ENCODE measurements at places on chromosomes 11 and 22.

DNA sequence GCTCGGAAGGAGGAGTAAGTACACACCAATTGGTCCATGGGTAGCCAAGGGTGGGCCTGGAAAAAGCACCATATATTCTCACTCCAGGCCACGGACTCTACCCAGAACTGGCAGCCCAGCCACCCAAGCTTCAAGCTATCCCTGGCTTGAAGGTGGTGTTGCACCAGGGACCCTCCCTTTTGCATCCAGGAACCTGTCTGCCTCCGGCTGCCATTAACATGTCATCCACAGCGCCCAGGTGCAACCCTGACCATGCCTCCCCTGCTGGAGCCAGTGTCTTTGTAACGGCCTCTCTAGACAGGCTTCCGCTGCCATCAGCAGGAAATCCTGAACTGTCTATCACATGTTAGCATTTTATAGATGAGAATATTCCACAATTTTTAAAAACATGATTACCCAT, 2158.5 kb upstream of the RAG2 start:
- DNase-seq = no peak

GRCh38 chr11:131902421-131902820, 532.0 kb downstream of the NTM start:
- no peak for DNase-seq

DNA sequence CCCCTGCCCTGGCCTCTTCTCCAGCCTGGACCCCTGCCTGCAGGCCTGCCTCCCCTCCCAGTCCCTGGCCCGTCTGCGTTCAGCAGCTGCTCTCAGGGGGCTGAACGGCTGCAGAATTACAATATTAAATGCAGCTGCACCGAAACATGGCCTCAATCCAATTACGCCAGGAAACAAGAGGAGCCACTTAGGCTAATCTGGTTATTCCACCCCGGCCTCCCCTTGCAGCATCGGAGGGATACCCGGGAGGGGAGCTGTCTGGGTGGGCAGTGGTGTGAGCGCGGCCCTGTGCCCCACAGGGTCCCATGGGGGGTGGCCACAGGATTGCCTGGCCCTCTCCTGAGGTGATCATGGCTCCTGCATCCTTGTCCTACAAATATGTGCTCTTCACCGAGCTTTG, 42.6 kb downstream of the FLRT1 start:
- no peak for DNase-seq

- no peak for DNase-seq
Measured at GRCh38 chr11:11035331-11035730, 177.5 kb upstream of the ZBED5 start.

GRCh38 chr11:2092956-2093412, 46.2 kb downstream of the IGF2 start:
- DNase-seq = no peak

GRCh38 chr22:28937206-28938025, 54.0 kb downstream of the ZNRF3 start:
- no peak for DNase-seq

DNA sequence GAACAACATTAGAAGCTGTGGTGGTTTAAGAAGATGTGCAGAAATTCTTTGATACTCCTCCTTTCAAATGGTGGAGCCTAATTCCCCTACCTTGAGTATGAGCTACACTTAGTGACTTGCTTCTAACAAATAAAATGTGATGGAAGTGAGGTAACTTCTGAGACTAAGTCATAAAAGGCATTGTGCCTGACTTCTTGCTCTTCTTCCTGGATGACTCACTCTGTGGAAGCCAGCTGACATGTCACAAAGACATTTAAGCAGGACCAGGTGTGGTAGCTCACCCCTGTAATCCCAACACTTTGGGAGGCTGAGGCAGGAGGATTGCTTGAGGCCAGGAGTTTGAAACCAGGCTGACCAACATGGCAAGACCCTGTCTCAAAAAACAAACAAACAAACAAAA, 3.9 kb upstream of the PLA2G3 start:
- DNase-seq = no peak

- DNase-seq = no peak
Measured at GRCh38 chr11:4559527-4560440, 14.8 kb downstream of the OR52M1 start.

DNA sequence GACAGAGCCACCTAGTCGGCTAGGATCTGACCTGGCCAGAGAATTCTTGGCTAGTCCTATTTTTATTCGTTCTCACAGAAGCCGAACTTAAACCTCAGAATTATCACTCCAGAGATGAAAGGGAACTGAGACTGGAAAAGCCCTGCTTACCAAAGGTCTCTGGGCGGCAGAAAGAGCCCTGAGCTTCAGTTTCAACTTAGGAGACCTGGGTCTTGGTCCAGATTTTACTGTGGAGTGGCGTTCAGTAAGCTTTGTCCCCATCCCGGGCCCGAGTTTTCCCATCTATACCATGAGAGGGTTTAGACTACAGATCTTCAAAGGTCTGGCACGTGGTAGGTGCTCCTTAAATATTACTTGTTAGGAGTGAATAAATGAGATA, 516 bp downstream of the NEU3 start:
- DNase-seq = peak; percentile 5

GRCh38 chr11:95156916-95157541, 67.4 kb downstream of the ENDOD1 start:
- DNase-seq = no peak

DNA sequence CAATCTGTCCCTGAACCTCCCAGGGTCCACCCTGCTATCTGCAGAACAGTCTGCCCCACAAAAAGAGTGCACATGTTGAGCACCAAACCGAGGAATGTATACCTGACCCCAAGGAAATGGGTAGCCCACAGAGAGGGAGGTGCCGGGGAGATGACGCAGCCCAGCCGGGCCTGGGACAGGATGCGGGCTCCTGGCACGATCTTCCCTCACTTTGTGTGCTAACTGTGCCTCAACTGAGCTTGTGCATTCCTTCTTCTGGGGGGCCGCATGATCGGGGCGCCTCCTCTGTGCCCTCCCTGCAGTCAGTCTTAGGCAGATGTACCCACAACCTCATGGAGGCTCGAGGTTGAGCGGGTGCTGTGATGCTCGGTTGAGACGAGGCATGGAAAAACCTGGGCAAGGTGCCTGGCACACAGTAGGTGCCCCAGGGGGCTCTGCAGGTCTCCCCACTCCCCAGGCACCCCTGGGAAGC, 2.4 kb downstream of the GAS2L1 start:
- DNase-seq = no peak

- DNase-seq = no peak
Measured at GRCh38 chr22:39142088-39142680, 10.3 kb downstream of the CBX7 start.

GRCh38 chr22:38415561-38416321, 39.3 kb downstream of the KCNJ4 start:
- no peak for DNase-seq

GRCh38 chr11:23278121-23278520, 417.8 kb upstream of the CCDC179 start:
- no peak for DNase-seq

DNA sequence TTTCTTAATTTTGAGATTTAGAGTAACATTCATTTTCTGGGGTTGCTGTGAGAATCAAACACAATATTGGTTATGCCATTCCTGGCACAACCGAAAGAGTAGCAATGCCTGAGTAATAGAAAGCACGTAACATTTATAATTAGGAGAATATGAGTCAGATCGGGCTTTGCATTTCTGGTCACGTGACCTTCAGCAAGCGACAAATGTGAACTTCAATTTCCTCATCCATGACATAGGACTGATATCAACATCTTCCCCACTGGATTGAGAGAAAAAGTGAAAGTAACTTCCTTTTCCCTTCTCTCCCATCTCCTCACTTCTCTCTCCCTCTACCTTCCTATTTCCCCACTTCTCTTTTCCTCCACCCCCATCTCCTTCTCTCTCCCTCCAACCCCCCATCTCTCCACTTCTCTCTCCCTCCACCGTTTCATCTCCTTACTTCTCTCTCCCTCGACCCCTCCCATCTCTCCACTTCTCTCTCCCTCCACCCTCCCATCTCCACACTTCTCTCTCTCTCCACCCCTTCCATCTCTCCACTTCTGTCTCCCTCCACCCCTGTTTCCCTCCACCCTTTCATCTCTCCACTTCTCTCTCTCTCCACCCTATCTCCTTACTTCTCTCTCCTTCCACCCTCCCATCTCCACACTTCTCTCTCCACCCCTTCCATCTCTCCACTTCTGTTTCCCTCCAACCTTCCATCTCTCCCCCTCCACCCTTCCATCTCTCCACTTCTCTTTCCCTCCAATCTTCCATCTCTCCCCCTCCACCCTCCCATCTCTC, 33.5 kb upstream of the CAT start:
- no peak for DNase-seq

DNA sequence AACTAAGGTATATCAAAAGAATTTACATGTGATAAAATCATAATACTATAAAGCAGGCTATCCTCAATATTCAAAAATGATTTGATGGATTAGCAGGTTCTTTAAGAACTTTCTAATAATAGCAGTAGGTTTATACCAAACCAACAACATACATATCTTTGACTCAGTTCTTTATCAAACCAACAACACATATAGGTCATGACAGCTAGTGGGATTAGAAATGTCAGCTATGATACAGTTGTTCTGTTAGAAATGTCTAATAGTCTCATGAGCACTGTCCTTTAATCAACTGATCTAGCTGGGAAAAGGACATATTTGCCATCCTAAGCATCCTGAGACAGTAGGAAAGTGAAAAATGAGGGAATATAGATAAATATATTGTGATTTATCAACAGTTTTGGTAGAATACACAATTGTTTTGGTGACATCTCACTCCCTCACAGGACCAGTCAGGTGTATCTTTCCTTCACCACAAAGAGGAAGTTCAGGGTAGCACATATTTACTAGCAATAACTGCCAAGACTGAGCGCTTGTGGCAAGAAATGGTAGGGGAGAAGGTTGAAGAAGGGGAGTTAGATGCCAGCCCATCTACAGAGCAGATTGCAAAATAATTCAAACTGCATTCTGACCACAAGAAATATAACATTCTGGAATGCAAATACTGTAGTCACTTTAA, 90.8 kb upstream of the APOA1 start:
- DNase-seq = no peak

Measured in stimulated activated CD4-positive, alpha-beta T cell treated with anti-CD3 and anti-CD28 coated beads, Interleukin-2, amount 100 ng/mL, for 24 hours (primary cell).